ENCODE measurements at places on chromosomes 1 and 21. TPM values are rescaled to one million over a fixed set of nuclear protein-coding genes. Genes with fewer than 3 reads are reported as not detected.
A peak's percentile ranks its signal among the peaks of the same experiment; 100 is the strongest.

DNA sequence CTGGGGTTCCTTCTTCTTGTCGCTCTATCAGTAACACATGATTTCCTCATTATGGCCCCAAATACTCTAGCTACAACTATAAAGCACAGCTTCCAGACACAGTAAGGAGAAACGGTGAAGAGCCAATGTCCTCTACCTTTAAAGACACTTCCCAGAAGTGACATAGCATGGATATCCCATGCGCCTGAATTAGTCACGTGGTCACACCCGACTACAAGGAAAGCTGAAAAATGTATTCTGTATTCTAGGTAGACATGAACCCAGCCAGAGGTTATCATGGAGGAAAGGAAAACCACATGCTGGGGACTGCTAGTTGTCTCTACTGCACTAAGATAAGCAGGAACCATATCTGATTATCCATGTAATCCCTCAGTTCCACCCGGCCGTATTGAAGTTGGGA, 244.3 kb downstream of the LMX1A start:
- no peak for DNase-seq

- DNase-seq: no peak
Measured at GRCh38 chr1:62209931-62210595, 15.4 kb downstream of the L1TD1 start.

DNA sequence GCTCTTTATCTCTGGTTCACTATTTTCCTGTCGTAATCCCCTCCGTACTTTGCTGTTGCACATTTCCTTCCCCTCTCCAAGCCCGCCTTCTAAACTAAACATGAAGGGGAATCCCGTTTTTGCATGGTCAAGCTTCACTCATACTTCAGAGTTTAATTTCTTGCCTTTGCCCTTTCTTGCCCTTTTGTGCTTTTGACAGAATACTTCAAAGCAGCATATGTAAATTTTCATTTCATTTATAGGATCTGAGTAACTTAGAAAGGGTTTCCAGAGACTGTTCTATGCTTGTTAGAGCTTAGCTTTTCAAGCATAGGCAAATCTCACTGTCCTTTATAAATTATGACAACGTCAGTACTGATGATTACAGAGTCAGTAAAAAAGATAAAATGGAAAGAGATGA, 27.7 kb downstream of the SPATA45 start:
- no peak for DNase-seq

GRCh38 chr1:246280551-246280950, 226.5 kb downstream of the SMYD3 start:
- no peak for DNase-seq

GRCh38 chr1:84356881-84357280, 41.4 kb upstream of the DNASE2B start:
- DNase-seq: no peak

GRCh38 chr1:202367271-202367670, 18.8 kb downstream of the PPP1R12B start:
- no peak for DNase-seq

DNA sequence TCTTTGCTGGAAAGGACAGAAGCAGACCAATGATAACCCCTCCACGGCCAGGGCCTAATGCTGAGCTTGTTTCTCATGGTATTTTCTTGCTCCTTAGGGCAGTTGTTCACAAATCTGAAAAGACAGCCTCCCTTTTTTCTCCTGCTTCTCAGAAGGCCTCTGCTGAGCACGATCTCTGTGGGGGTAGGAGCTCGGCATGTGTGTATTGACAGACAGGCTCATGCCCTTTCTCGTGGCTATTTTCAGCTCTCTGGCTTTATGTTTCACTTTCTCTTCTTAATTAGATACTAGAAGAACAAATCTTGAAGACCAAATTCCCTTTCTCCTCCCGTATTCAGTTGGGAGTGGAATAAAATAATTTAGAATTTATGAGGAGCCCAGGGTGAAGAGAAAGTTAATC, 768 bp upstream of the RIIAD1 start:
- peak; percentile 36 for DNase-seq

- no peak for DNase-seq
Measured at GRCh38 chr1:119002028-119002686, 14.0 kb upstream of the TBX15 start.

IFNLR1 gene
- total RNA-seq: 0.63 TPM

Measured in testis (tissue), 5 donors.